Astrocyte (in vitro differentiated cells and primary cell): ENCODE measurements at places on chromosomes 4 and X. TPM values are rescaled to one million over a fixed set of nuclear protein-coding genes. Genes with fewer than 3 reads are reported as not detected.

Gene TMSB15C
- total RNA-seq: 2.3 and 2.7 TPM in 2 replicates

Gene CDS1
- total RNA-seq: 3.8 and 5.7 TPM in 2 replicates

Gene MORF4L2
- total RNA-seq: 514 and 533 TPM in 2 replicates

Gene NIPAL1
- 3.8 and 4.9 TPM in 2 replicates for total RNA-seq

Gene BANK1
- 1.3 and 2.0 TPM in 2 replicates for total RNA-seq

Gene HGFAC
- total RNA-seq: 0.38 and 0.52 TPM in 2 replicates

Gene GK2
- not detected in 2 replicates for total RNA-seq

Gene CXCL13
- not detected in 2 replicates for total RNA-seq

Gene BRS3
- total RNA-seq: not detected in 2 replicates

DNA sequence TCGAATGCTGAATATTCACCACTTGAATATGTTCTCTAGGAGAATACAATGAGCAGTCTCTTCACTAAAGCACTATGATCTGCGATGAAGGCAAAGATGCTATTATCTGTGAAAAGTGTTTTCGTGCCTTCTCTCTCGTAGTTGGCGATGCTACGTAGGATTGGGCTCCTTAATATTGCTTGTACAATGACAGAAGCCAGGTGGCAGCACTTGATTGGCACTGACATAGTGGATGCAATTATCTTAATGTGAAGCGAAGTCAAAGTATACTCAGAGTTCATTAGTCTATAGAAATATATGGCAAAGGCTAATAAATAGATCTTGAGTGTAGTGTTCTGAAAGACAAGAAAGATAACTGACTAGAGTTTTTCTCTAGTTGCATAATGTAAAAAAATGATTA lies 1135.7 kb upstream of the AGA start:
- no peaks in the 10 kb centered on the region for H3K4me1 ChIP-seq
- H3K27ac ChIP-seq: no peak overlapping the region
- H3K27me3 ChIP-seq: no peaks in the 10 kb centered on the region
- no peaks in the 10 kb centered on the region for H3K36me3 ChIP-seq
- no peak overlapping the region for H3K4me3 ChIP-seq

GRCh38 chrX:87706134-87706533 lies 188.5 kb downstream of the KLHL4 start:
- no peaks in the 10 kb centered on the region for H3K27me3 ChIP-seq
- DNase-seq: no peak
- no peaks in the 10 kb centered on the region for H3K36me3 ChIP-seq
- H3K4me1 ChIP-seq: no peaks in the 10 kb centered on the region

DNA sequence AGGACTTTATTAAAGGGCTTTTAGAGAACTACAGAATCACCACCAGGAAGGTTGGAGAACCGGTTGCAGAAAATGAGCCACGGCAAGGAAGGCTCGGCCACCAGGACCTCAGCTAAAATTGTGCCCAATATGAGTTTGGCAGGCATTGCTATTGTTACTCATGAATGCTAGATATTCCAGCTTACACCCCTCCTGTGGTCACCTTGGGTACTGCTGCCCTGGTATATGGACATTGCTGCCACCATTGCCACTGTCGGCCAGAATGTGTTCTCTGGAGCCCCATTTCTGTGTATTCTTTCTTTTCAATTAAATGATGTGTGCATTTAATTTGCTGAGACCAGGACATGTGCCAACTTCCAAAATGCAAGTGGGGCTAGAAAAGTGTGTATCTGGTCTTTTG lies 626.7 kb upstream of the BOD1L1 start:
- no peaks in the 10 kb centered on the region for H3K27me3 ChIP-seq
- H3K36me3 ChIP-seq: no peaks in the 10 kb centered on the region
- DNase-seq: peak; percentile 11

GRCh38 chr4:145289403-145290076 lies 109.2 kb upstream of the OTUD4 start:
- no peaks in the 10 kb centered on the region for H3K36me3 ChIP-seq
- H3K27me3 ChIP-seq: no peaks in the 10 kb centered on the region
- H3K4me1 ChIP-seq: peaks cover 9% of the 10 kb centered on the region
- peak overlapping the region; percentile 31 for H3K27ac ChIP-seq

- no peak for DNase-seq
- H3K27ac ChIP-seq: no peak overlapping the region
- no peaks in the 10 kb centered on the region for H3K4me1 ChIP-seq
- no peaks in the 10 kb centered on the region for H3K27me3 ChIP-seq
- no peaks in the 10 kb centered on the region for H3K36me3 ChIP-seq
Measured at GRCh38 chrX:97474933-97475332, 591.2 kb downstream of the RPA4 start.

DNA sequence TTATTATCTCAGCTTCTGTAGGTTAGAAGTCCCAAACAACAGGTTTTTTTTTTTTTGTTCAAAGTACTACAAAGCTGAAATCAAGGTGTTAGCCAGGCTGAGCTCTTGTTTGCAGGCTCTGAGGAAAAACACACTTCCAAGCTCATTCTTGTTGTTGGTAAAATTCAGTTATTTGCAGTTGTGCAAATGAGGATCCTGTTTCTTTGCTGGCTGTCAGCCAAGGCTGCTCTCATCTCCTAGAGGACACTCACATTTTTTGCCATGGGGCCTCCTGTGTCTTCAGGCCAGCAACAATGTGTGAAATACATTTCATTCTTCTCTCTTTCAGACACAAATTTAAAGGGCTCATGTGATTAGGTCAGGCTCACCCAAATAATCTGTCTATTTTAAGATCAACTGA lies 60.3 kb upstream of the HSD17B10 start:
- no peak for DNase-seq
- H3K4me1 ChIP-seq: no peaks in the 10 kb centered on the region
- H3K36me3 ChIP-seq: no peaks in the 10 kb centered on the region
- H3K27ac ChIP-seq: no peak overlapping the region

DNA sequence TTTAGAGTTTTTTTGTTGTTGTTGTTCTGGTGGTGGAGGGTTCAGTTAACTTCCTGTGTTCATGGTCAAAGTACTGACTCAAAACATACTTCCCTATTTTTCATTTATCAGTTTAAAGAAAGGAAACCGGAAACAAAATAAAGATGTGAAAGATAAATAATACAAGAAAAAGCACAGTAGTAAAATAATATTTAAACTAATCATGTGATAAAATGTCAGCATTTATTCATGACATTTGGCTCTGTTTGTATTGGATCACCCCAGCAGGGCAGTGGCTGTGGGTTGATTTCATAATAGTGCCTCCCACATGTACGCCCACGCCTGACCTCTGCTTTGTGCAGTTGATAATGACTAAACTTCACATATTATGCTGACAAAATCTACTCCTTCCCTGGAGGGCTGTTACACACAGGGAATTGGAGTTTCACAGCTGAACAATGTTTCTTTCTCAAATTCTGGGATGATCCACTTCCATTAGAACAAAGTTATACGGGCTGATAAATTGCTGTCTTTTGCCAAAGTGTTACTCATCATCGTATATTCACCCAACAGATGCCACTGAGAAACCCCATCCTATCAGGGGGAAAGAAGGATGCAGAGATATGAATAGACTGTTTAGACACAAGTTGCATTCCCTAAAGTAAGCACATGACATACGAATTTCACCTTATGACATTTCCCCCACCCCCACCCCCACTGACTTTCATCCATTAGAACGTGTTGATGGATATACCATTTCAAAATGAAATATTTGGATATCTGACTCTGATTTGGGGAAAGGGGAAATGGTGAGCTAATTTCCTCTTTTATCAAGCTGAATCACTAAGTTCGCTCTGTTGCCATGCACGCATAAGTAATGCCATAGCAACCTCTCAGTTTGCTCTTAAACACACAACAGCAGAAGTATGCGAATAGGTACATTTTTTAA lies 48.3 kb downstream of the AMELX start:
- H3K27ac ChIP-seq: peak overlapping the region; percentile 86
- DNase-seq: peak; percentile 79
- H3K27me3 ChIP-seq: no peaks in the 10 kb centered on the region
- H3K4me3 ChIP-seq: peak overlapping the region; percentile 20

DNA sequence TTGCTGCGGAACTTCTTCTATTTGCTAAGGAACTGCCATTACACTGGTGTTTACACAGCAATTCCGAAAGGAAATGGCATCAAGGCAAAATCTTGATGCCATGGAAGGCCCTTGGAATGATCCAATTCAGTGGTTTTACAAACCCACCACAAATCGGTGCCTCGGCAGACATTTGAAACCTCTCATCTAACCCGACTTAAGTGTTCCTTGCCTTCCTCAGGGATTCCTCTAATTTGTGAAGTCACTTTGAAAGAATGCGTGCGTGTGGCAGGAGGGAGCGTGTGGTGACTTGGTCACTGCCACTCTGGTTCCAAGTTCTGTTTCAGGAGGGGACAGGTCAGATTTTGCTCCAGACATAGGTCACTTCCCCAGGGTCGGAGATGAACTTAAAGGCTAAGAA lies 4.8 kb downstream of the NOP14 start:
- DNase-seq: peak; percentile 80
- H3K36me3 ChIP-seq: peaks cover 21% of the 10 kb centered on the region
- peaks cover 24% of the 10 kb centered on the region for H3K4me1 ChIP-seq
- no peaks in the 10 kb centered on the region for H3K27me3 ChIP-seq

DNA sequence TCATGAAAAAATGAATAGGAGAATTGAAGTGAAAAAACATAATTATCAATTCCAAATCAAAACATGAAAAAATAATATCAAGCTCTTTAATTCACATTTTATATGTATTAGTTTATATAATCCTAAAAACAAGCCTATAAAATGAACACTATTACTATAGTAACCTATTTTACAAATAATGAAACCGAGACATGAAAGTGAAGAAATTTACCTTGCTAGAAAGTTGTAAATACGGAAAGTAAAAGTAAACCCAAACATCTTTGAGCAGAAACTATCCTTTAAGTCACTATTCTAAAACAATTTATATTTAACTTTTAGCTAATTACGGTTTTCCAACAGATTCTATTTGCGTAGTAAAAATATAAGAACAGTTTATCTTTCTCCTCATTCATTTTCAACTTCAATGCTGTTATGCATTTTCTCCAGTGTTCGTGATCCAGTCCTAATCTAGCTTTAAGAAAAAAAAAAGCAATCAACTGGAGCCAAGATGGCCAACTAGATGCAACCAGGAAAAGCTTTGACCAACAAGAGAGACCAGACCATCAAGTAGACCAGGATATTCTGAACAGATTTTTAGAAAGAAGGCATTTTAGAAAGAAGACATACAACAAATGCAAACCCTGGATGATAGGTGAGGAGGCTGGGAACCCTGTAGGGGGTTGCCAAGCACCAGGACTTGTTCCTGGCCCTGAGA lies 67.0 kb downstream of the DDX53 start:
- no peak for DNase-seq
- no peak overlapping the region for H3K27ac ChIP-seq

DNA sequence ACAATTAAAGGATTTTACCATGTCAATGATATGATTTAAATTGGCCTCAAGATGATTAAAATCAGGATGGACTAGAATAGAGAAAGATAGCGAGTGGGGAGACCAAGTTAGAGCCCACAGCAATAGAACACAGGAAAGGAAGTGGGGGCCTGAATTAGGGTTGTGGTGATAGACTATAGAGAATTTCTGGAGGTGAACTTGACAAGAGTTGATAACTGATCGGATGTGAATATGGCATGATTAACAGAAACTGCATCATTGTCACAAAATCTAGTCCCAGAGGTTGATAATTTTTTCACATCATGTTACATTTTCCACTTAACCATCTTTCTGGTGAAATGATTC lies 26.3 kb upstream of the TRPC3 start:
- H3K36me3 ChIP-seq: no peaks in the 10 kb centered on the region
- no peaks in the 10 kb centered on the region for H3K27me3 ChIP-seq
- H3K4me1 ChIP-seq: no peaks in the 10 kb centered on the region

GRCh38 chr4:152360045-152360410 lies 175.9 kb downstream of the FBXW7 start:
- DNase-seq: no peak
- no peaks in the 10 kb centered on the region for H3K4me1 ChIP-seq
- H3K27me3 ChIP-seq: no peaks in the 10 kb centered on the region
- H3K27ac ChIP-seq: no peak overlapping the region
- no peaks in the 10 kb centered on the region for H3K36me3 ChIP-seq

- H3K36me3 ChIP-seq: no peaks in the 10 kb centered on the region
- H3K27me3 ChIP-seq: no peaks in the 10 kb centered on the region
- H3K4me1 ChIP-seq: peaks cover 2% of the 10 kb centered on the region
- H3K4me3 ChIP-seq: peak within 1 kb of the TSS; percentile 88
Measured at GRCh38 chrX:103585411-103586313, at the start of gene TCEAL4. TCEAL4 (plus strand) TSS chrX:103585515; CDS start chrX:103586676, 1,161 bp downstream.

DNA sequence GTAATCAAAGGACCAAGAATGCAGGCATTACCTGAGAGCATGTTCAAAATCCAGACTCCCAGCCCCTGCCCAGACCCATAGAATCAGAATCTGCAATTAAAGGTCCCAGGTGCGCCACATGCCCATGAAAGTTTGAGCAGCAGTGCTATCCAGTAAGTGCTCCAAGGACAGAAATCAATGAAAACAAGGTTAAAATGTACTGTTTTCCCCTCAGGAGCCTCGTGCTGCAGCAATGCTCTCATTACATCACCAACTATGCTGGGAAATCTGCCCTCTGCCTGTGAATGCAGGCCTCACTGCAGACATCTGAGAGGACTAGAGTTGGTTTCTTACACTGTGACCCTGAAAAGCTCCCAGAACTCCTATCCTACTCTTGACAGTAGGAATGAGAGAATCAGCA lies 21.1 kb downstream of the ANXA5 start:
- peaks cover 83% of the 10 kb centered on the region for H3K36me3 ChIP-seq
- no peak overlapping the region for H3K4me3 ChIP-seq
- H3K27ac ChIP-seq: no peak overlapping the region
- no peaks in the 10 kb centered on the region for H3K27me3 ChIP-seq
- no peak for DNase-seq
- peaks cover 8% of the 10 kb centered on the region for H3K4me1 ChIP-seq

DNA sequence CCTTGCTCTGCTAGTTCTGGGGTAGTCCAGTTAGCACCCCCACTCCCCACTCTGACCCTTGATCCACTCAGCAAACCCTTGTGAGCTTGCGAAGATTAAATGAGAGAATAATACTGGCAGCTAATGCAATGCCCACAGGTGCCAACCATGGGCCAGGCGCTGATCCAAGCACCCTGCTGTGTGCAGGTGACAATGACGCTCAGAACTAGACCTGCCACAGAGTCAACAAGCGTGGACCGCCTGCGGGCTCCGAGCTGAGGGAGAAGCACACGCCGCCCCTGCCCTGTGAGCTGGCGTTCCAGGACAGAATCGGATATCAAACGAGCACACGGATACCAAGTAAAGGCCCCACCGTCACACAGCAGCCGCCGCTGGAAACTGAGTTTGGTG lies 129.2 kb downstream of the FAM53A start:
- peaks cover 4% of the 10 kb centered on the region for H3K27me3 ChIP-seq
- H3K4me3 ChIP-seq: no peak overlapping the region
- H3K36me3 ChIP-seq: no peaks in the 10 kb centered on the region
- DNase-seq: no peak
- no peak overlapping the region for H3K27ac ChIP-seq

GRCh38 chr4:121219227-121219626 lies 55.1 kb upstream of the TNIP3 start:
- H3K27ac ChIP-seq: no peak overlapping the region
- no peaks in the 10 kb centered on the region for H3K36me3 ChIP-seq
- H3K27me3 ChIP-seq: no peaks in the 10 kb centered on the region
- H3K4me3 ChIP-seq: no peak overlapping the region

DNA sequence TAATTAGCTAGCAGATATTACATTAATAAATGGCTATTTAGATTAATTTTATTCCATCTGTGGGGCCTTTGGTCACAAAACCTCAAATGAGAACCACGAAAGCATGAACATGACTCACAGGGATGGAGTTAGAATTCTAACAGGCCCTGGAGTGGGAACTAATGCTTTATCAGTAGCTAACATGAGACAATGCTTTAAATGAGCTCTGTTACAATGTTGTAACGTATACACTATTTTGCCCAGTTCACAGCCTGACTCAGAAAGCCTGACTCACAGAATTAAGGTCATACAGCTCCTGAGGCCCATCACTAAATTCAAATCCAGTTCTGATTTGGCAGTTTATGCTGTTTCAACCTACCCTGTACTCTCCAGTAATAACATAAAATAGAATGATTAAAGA lies 23.2 kb downstream of the VEGFC start:
- peaks cover 24% of the 10 kb centered on the region for H3K4me1 ChIP-seq
- H3K27me3 ChIP-seq: no peaks in the 10 kb centered on the region
- H3K27ac ChIP-seq: peak overlapping the region; percentile 94
